ENCODE measurements at places on chromosomes 7 and 10. TPM values are rescaled to one million over a fixed set of nuclear protein-coding genes. Genes with fewer than 3 reads are reported as not detected.

- DNase-seq: no peak
These were observed 205.8 kb upstream of the SLC26A5 start for GRCh38 chr7:103651593-103652377.

DNA sequence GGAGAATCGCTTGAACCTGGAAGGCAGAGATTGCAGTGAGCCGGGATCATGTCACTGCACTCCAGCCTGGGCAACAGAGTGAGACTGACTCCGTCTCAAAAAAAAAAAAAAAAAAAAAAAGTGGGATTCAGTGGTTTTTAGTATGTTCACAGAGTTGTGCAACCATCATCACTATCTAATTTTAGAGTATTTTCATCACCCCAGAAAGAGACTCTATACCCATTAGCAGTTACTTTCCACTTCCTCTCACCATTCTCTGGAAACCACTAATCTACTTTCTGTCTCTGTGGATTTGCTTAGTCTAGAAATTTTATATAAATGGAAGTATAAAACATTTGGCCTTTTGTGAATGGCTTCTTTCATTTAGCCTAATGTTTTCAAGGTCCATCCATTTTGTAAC is 113.4 kb downstream of the ST7 start:
- no peak for DNase-seq

- peak; percentile 48 for DNase-seq
These were observed 538 bp downstream of the TRIM8 start for GRCh38 chr10:102644646-102645387.

- DNase-seq: no peak
These were observed 122.8 kb downstream of the UBE2H start for GRCh38 chr7:129829737-129830631.

DNA sequence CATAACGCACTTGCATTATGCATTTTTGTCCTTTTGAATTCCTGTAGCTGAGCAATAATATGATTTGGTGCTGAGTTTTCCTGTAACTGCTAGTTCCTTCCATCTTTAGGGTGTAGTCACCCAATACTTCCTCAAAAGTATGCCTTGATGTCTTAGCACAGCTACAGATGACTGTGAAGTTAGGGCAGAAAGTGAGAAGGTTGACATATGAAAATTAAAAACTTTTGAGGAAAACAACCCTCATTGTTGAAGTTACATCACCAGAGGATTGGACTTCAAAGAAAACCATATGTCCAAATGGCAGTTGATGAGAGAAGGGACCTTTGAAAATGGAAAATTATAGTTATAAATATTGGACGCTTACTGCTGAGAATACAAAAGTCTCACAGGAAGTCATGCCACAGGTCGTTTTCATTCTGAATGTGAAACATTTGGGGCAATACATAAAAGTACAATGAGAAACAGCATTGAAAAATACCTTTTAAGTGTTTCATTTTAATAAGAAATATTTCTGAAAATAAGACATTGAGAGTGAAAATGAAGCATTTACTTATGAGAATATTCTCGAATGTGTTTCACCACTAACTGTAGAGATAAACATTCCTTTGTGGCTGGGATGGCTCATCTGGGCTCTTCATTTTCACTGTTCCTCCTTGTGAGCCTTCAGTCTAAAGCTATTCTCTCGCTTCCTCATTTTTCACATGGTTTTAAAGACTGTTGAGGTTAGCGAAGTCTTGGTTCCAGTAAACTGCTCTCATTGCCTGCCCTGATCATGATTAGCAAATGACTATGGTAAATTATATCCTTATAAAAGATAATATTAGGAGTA is 61.4 kb upstream of the NME8 start:
- no peak for DNase-seq

GRCh38 chr10:130957423-130957822 is 354.1 kb downstream of the TCERG1L start:
- DNase-seq: no peak

GRCh38 chr7:52311886-52312285 is 723.5 kb upstream of the POM121L12 start:
- DNase-seq: no peak

DNA sequence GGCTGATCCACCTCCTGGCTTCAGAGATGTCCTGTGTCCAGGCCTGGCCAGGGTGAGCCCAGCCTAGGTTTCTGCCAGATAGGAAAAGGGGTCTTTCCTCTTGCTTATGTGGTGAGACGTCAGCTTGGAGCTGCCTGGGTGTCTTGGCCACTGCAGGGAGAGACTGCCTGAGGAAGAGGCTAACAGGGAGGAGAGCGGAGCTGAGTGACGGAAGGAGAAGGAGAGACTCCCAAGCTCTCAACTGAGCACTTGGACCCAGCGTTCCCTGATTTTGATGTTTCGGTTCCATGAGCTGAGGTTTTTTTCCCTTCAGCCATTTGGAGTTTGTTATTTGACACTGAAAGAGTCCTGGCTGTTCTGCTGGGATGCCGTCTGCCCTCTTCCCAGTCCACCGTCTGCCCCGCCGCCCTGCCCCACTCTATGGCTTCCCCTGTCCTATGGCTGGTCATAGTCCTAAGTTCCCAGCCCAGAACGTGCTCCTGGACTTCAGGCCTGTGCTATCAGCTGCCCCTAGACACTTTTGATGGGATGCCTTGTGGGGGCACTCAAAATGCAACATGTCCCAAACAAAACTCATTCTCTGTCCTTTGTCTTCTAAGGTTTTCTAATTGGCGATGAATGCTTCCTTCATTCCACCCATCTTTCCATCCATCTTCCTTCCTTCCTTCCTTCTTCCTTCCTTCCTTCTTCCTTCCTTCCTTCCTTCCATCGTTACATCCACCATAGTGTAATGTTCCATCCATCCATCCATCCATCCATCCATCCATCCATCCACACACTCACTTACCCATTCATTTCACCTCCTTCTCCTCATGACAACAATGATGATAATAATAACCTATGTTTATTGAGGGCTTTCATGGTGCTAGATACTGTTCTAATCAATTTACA is 20.3 kb upstream of the PCBD1 start:
- no peak for DNase-seq

DNA sequence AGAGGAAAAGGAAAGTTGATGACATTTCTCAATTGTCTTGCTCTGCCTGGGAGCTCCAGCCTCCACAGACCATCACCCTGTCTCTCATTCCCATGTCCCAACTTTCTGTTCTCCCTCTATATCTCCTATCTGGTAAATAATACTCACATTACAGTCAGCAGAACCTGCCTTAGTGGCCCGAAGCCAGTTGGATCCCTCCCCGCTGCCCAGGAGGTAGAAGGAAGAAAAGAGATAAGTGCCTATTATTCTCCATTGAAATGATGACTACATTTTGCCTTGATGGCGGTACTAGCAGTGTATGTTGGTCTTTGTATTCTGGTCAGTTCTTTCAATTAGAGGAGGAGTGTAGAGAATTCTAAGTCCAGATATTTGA is 91.9 kb downstream of the CSTF2T start:
- DNase-seq: no peak

DNA sequence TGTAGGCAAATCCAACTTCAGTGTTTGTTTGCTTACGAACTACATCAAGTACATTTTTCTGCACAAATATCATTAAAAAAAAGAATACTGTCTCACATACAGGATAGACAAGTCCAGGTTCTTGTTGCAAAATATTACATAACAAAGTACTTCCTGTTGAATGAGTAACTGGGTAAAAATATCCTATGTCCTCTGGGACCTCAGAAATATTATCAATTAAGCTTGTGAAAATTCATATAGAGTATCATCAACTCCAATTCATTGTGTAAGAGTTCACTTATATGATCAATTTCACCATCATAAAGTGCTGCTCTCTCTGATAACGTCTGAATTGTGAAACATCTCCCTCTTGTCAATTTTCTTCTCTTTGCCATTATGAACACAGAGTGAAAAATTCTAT is 22.6 kb downstream of the HERC4 start:
- DNase-seq: no peak

- no peak for DNase-seq
These were observed 45.6 kb upstream of the ENO4 start for GRCh38 chr10:116803451-116804249.

GRCh38 chr10:102665904-102666509 is 21.7 kb downstream of the TRIM8 start:
- no peak for DNase-seq

GRCh38 chr10:35203745-35204144 is 77.1 kb downstream of the CREM start:
- no peak for DNase-seq

- no peak for DNase-seq
These were observed 692.6 kb downstream of the SUGCT start for GRCh38 chr7:40827222-40828085.

DNA sequence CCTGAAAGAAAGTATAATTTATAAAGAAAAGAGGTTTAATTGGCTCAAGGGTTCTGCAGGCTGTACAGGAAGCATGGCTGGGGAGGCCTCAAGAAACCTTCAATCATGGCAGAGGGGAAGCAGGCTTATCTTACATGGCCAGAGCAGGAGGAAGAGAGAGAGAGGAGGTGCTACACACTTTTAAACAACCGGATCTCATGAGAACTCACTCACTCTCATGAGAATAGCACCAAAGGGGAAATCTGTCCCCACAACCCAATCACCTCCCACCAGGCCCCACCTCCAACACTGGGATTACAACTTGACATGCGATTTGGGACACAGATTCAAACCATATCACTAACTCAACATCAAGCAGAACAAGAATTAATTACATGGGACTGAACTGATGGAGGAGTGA is 6.9 kb upstream of the ZNF485 start:
- DNase-seq: no peak

DNA sequence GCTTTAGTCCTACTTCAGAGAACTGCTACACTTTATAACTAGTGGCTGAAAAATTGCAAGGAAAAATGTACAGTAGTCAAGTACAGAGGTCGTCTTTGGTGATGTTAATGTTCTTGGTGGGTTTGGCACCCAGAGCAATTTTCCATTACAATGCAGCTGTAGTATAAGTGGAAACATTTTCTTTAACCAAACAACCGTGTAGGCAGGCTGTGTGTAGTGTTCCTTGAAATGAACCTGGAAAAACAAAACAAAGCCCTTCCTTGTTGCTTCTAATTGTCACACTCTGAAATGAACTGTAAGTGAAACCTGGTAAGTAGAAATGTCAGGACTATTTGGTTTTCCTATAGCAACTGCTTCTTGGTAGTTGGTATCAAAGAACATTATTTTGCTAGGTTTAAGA is 256.9 kb downstream of the MDFIC start:
- no peak for DNase-seq

GRCh38 chr7:107130487-107131220 is 38.1 kb upstream of the HBP1 start:
- DNase-seq: no peak

GRCh38 chr7:24948739-24949138 is 31.2 kb downstream of the OSBPL3 start:
- no peak for DNase-seq

DNA sequence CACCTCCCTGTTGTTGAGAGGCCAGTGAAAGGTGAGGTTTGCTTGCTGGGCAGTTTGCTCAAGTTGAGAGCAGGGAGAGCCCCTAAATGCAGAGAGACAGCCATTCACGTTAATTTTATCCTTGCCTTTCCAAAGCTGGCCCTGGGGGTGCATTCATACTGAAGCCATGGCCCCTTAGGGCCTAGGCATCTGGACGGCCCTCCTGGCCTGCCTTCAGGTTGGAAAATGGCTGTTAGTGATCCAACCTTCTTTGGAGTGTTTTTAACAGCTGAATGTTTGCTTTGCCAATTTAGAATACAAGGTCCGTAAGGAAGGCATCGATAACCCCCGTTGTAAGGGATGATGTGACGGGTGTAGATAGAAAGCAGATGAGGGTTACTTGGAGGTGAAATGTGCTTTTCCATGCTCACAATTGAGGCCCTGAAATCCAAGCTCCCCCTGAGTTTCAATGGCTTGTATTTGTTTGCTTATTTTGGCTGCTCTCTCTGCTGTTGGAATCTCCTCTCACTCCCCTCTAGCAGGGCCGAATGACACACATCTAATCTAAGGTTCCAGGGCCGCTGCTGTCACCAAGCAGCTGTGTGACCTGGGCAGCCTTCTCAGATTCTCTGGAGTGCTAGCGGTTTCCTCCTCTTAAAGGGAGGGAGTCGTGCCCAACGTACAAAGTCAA is 171.6 kb upstream of the MKI67 start:
- no peak for DNase-seq

DNA sequence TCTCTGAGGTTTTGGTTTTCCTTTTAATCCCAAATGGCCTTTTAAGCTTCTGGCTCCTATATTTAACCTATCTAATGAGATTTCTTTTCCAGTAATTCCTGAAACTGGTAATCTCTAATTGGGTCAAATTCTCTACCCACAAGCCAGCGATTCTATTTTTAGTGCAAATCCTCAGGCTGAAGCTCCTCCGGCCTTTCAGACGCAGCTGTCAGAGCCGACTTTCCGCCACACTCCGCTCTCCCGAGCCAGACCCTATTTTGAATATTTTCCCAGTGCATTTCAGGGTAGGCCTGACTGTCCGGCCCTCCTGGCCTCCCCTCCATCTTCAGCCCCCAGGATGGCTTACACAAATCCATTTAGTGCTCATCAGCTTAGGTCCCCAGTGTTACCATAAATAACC is 9.7 kb upstream of the ADCY1 start:
- no peak for DNase-seq

GRCh38 chr10:35464825-35465456 is 128.6 kb downstream of the CCNY start:
- no peak for DNase-seq

DNA sequence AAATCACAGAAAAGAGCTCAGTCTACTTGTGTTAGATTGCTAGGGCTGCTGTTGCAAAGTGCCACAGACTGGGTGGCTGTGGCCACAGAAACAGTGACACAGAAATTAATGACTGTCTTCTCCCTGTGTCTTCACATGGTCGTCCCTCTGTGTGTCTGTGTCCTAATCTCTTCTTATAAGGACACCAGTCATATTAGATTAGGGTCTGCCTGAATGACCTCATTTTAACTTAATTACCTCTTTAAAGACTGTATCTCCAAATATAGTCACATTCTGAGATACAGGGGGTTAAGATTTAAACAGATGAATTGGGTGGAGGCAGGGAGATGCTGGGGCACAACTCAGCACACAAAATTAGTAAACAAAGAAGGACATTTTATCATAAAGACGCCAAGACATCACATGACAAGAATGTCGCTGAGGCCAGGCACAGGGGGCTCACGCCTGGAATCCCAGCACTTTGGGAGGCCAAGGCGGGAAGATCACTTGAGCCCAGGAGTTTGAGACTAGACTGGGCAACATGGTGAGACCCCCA is 23.3 kb upstream of the PARD3 start:
- no peak for DNase-seq

DNA sequence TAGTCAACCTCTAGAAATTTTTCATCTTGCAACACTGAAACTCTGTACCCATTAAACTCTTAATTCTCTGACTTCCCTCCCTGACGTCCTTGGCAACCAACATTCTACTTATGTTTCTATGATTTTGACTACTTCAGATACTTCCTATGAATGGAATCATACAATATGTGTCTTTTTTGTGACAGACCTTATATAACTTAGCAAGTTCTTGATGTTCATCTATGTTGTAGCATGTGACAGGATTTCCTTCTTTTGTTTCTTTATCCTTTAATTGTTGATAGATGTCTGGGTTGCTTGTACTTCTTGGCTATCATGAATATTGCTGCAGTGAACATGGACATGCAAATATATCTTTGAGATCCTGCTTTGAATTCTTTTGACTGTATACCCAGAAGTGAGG is 240.8 kb downstream of the ADK start:
- no peak for DNase-seq

GRCh38 chr10:30825495-30825894 is 195.9 kb upstream of the LYZL2 start:
- DNase-seq: no peak

- DNase-seq: no peak
These were observed 125.7 kb downstream of the ADCY1 start for GRCh38 chr7:45699726-45700390.

Gene GIMAP4
- 135 TPM for total RNA-seq

Gene TSPAN13
- total RNA-seq: 15.2 TPM

Gene CASTOR2
- 9.2 TPM for total RNA-seq

Gene TMEM196
- total RNA-seq: not detected
